AML-193 (cell line): ENCODE measurements at places on chromosomes 2 and 18.

DNA sequence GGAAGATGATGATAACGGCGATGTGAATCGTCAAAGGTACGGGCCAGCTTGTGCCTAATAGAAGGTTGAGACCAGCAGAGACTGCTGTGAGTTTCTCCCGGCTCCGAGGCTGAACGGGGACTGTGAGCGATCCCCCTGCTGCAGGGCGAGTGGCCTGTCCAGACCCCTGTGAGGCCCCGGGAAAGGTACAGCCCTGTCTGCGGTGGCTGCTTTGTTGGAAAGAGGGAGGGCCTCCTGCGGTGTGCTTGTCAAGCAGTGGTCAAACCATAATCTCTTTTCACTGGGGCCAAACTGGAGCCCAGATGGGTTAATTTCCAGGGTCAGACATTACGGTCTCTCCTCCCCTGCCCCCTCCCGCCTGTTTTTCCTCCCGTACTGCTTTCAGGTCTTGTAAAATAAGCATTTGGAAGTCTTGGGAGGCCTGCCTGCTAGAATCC is 3.0 kb downstream of the FZD7 start:
- DNase-seq: no peak

DNA sequence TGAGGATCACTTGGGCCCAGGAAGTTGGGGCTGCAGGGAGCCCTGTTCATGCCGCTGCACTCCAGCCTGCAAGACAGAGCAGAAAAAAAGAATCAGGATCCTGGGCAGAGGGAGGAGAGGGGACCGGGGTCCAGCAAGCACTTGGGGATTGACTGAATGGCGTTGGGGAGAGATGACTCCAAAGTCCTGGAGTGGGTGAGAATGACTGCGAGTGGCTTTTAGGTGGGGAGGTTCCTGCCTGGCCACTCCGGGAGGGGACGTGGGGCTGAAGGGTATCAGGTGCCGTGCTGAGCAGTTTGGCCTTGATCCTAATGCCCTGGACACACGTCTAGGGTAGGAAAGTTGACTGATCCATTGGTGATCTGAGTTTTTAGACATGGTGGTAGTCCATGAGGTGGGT is 3.5 kb upstream of the NFATC1 start:
- DNase-seq: no peak

DNA sequence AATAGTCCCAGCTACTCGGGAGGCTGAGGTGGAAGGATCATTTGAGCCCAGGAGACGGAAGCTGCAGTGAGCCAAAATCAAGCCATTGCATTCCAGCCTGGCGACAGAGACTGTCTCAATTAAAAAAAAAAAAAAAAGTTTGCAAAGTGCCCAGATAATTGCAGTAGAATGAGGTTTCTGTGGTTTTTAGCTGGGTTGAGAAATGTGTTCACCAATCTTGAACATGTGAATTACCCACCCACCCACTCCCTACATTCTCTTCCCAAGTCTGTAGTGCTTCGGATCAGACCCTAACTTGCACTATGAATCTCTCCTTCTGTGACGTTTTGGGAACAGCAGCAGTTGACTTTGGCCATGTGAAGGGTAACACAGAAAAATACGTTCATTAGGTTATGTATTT is 247.3 kb downstream of the PTGR3 start:
- DNase-seq: no peak

DNA sequence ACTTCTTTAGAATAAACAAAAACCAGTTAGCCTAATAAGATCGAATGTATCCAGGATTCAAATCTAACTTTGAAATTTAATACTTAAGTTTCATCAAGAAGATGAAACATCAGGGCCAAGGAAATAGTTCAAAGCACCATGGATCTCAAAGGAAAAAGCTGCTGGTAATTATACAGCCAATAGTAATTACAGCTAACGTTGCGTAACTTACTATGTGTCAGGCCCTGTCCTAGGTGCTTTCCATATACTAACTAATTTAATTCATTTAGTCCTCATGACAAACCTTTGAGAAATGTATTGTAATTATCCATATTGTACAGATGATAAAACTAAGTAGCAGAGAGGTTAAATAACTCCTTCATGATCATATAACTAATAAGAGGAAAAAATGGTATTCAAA is 598.6 kb downstream of the NYAP2 start:
- no peak for DNase-seq

DNA sequence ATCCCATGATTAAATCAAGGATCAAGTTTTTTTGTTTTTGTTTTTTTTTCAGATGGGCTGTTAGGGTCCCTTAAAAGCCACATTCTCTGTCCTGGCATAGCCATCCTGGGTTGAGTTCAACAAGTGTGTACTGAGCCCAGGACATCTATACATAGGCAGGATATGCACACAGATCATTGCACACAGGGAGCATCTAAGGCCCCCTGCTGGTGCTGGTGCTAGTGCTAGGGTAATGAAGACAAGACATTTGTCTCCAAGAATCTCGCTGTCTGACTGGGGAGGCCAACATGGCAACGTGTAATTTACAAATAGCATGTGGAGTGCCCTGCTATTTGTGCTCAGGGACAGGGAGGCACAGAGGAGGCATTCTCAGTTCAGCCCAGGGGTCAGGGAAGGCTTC is 124.5 kb downstream of the VAPA start:
- DNase-seq: no peak

- no peak for DNase-seq
Observed at GRCh38 chr2:104177179-104177578, 676.7 kb upstream of the POU3F3 start.

DNA sequence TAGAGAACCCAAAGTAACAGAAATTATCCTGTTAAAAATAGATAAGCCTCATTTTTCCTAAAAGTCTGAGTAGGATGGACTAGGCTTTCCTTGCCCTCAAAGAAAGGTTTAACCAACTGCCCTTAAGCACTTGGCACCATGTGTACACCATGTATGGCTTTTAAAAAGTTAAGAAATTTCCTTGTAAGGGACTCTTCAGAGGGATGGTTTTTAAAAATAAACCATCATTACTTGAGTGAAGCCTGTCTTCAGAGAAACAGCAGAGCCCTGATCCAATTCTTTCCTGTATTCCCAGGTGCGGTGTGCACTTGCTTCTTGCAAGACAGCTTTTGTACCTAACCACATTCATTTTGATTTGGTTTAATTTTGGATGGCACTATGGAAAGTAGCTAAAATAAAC is 1.1 kb upstream of the NEMP2 start:
- DNase-seq: no peak

GRCh38 chr2:224252631-224253030 is 149.3 kb downstream of the FAM124B start:
- no peak for DNase-seq

DNA sequence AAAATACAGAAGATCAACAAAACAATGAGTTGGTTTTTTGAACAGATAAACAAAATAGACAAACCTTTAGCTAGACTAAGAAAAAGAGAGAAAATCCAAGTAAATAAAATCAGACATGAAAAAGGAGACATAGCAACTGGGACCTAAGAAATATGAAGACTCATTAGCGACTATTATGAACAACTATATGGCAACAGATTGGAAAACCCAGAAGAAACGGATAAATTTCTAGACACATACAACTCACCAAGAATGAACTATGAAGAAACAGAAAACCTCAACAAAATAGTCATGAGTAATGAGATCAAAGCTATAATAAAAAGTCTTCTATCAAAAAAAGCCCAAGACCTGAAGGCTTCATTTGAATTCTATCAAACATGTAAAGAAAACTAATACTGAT is 59.3 kb downstream of the EPB41L3 start:
- no peak for DNase-seq

- no peak for DNase-seq
Observed at GRCh38 chr2:47046271-47046670, 108.8 kb downstream of the STPG4 start.

DNA sequence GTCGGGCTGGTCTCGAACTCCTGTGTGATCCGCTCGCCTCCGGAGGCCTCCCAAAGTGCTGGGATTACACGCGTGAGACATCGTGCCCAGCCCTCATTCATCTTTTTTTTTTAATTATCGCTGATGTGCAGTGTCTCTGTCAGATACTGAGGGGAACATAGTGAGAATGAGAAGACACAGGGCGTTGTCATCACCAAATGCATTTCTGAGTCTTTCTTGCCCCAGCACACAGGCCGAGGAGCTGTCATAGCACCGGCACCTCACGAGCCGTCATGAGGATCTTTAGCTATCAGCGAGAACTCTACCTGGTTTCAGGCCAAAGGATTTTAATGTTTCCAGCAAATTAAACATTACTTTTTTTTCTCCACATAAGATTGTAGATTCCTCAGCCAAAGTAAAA is 548.0 kb upstream of the SOX11 start:
- DNase-seq: no peak

- no peak for DNase-seq
Observed at GRCh38 chr2:150624001-150624401, 136.5 kb upstream of the RND3 start.
